ENCODE measurements at places on chromosomes 7 and 10. TPM values are rescaled to one million over a fixed set of nuclear protein-coding genes. Genes with fewer than 3 reads are reported as not detected.

TMEM270 gene
- total RNA-seq: not detected

FAM25A gene
- not detected for total RNA-seq

CALHM3 gene
- 0.39 TPM for total RNA-seq

CTBP2 gene
- 60.6 TPM for total RNA-seq

NUTM2D gene
- total RNA-seq: 1.1 TPM

LEP gene
- total RNA-seq: not detected

SGCE gene
- 65.5 TPM for total RNA-seq

MYL7 gene
- 0.73 TPM for total RNA-seq

MEPCE gene
- 56.1 TPM for total RNA-seq

GIMAP4 gene
- not detected for total RNA-seq

ITGA8 gene
- not detected for total RNA-seq

SLF2 gene
- 30.9 TPM for total RNA-seq

VWA2 gene
- under 0.01 TPM for total RNA-seq

SVIL gene
- total RNA-seq: 58.1 TPM

EEPD1 gene
- 7.7 TPM for total RNA-seq

IDI2 gene
- total RNA-seq: under 0.01 TPM

HTR7 gene
- total RNA-seq: 0.37 TPM

FAM204A gene
- 43.0 TPM for total RNA-seq

ZNF804B gene
- total RNA-seq: not detected

COL28A1 gene
- total RNA-seq: under 0.01 TPM

DYDC2 gene
- not detected for total RNA-seq

TFPI2 gene
- 369 TPM for total RNA-seq

AEBP1 gene
- 66.3 TPM for total RNA-seq

PHYH gene
- 12.9 TPM for total RNA-seq

RBP4 gene
- 0.73 TPM for total RNA-seq

NKX2-3 gene
- total RNA-seq: not detected

MYOZ1 gene
- total RNA-seq: not detected

SFMBT2 gene
- total RNA-seq: 3.1 TPM
